Right renal pelvis (tissue), 4 donors: ENCODE measurements at places on chromosomes 13 and 19.

GRCh38 chr19:31578326-31578725 lies 229.1 kb upstream of the TSHZ3 start:
- DNase-seq = no peak

- no peak for DNase-seq
Observed at GRCh38 chr19:46328079-46328478, 18.8 kb upstream of the PPP5C start.

DNA sequence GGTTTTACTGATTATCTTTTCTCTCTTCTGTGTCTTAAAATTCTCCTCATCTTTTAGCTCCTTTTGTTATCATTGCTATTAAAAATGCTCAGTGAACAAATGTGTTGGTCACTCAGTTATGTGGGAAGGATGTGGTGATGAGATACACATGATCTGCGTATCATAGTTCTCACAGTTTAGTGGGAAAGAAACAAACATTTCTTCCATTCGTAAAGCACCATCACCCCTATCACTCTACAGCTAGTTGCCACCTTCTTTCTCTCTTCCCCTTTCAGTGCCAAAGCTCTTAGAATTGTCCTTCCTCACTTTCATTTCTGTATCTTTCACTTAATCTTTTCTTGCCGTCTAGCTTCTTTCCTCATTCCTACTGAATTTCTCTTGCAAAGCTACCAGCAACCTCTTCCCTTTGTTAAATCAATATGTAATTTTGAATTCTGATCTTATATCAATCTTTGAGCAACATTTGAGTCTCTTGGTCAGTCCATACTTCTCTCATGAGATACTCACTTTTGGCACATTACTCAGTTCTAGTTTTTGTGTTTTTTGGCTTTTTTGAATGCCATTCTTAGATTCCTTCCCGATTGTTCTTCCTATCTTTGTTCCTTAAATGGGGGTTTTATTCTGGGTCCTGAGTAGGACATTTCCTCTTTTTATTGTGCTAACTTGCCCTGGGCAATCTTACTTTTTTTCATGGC lies 122.3 kb downstream of the PCCA start:
- DNase-seq = no peak

GRCh38 chr19:28443361-28443760 lies 769.6 kb downstream of the UQCRFS1 start:
- DNase-seq = no peak

- DNase-seq = no peak
Observed at GRCh38 chr13:111532111-111532510, 211.7 kb downstream of the TEX29 start.

- no peak for DNase-seq
Observed at GRCh38 chr13:85657942-85658341, 141.3 kb downstream of the SLITRK6 start.

GRCh38 chr13:22061806-22062391 lies 391.0 kb downstream of the FGF9 start:
- no peak for DNase-seq

DNA sequence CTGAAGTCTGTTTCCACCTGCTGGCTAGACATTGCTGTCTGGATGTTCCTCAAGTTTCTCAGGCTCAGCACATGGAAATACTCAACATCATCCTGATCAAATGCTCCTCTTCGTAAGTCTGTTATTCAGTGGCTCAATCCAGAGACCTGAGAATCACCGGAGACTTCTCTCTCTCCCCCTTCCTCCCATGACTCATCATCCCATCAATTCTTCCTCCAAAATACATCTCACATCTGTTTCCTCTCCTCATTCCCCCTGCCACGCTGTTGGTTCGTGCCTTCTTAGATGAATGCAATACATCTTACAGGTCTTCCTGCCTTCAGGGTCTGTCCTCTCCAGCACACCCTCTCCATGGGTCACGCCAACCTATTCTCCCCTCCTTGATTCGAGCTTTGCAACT lies 7.4 kb upstream of the RXFP2 start:
- no peak for DNase-seq

DNA sequence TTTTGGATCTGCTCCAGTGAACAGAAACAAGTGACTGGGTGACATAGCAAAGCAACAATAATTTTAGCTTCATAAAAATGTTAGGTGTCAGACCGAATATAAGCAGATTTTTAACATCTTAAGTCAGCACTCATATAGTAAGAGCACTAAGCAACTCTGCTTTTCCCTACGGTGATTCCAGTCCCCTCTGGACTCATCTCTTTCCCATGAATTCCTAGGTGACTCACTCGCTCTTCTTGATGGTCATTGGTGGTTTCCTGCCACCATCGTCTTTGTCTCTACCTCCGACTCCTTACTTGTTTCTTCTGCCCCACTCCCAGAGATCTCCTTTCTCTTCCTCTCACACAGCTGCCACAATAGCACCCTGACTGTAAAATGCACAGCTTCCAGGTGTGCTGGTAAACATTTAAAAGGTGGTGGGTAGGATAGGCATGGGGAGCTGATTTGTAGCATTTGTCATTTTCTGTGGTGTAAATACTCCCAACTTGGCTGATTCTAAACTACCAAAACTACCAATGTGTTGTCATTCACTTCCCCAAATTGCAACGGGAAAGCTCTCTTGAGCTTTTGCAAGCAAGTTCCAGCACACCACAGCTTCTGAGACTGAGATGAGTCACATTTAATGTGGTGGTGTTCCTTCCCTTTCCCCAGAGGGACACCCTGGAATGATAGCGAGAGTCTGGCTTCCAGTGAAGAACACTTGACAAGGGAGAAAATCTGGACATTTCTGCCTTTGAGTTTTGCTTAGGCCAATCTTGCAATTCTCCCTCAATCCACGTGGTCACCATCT lies 42.8 kb upstream of the CLDN10 start:
- no peak for DNase-seq

DNA sequence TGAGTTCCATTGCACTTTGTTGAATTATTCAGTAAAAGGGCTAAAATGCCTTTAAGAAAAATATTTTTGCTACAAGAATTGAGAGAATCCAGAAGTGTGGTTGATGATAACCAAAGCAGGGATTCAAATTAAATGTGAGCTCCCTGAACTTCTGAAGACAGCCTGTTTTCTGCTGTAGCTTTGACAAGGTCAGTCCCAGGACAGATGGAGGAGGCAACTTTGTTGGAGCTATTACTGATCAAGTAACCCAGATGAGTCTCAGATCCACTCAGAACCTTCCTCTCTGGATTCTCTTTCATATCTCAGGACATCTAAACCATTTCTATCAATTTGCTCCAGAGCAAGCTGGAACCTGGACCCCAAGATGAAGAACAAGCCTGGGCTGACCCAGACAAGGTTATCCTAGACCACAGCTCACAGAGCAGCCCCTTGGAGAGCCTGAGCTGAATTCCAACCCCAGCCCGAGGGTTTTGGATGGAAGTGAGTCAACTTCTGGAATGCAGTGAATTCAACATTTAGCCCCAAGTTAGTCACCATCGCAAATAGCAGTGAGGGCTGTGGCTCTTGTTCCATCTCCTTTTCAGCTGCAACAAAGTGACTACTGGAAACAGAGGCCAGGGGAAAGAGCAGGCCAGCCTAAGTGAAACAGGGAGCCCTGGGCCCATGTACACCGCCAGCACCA lies 137.8 kb upstream of the TSC22D1 start:
- no peak for DNase-seq

- DNase-seq = no peak
Observed at GRCh38 chr19:29715701-29716581, 880 bp upstream of the C19orf12 start.

- no peak for DNase-seq
Observed at GRCh38 chr19:20044663-20045062, 5.4 kb upstream of the ZNF682 start.

DNA sequence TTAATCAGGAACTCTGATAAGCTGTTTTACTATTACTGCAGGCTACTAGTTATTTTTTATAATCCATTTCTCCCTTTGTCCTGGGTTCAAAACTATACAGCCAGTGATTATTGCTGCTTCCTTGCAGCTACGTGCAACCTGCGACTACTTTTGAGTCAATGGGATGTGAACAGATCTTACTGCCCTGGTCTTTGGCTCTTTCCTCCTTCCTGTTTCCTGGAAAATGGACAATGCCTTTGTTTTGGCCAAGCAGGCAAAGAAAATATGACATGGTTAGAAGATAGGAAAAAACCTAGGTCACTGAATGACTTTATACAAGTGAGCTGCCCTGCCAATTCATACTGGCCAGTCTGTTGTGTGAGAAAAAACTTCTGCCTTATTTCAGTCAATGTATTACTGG lies 201.2 kb upstream of the KLF12 start:
- no peak for DNase-seq

DNA sequence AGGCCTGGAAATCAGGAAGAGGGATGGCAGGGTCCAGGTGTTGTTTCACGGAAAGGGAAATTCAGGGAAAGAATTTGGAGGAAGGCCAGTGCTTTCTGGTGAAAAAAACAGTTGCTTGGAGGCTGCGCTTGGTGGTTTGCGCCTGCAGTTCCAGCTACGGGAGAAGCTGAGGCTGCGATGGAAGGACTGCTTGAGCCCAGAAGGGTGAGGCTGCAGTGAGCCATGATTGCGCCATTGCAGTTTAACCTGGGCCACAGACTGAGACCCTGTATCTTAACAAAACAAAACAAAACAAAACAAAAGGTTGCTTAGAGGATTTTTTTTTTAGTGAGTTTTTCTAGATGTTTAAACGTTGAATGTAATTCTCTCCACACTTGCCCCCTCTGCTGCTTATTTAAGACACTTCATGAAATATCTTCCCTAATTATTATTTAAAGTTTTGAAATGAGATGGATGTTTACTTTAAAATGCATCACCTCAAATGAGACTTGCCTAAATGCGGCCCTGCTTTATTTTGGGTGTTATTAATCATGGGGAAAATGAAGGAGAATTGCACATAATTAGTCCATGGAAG lies 75.4 kb upstream of the TRPC4 start:
- no peak for DNase-seq

GRCh38 chr13:99969919-99970650 lies 1.5 kb downstream of the ZIC5 start:
- DNase-seq = no peak

GRCh38 chr13:111043575-111043982 lies 71.5 kb upstream of the ARHGEF7 start:
- no peak for DNase-seq
